ENCODE measurements at places on chromosomes 4 and X.

DNA sequence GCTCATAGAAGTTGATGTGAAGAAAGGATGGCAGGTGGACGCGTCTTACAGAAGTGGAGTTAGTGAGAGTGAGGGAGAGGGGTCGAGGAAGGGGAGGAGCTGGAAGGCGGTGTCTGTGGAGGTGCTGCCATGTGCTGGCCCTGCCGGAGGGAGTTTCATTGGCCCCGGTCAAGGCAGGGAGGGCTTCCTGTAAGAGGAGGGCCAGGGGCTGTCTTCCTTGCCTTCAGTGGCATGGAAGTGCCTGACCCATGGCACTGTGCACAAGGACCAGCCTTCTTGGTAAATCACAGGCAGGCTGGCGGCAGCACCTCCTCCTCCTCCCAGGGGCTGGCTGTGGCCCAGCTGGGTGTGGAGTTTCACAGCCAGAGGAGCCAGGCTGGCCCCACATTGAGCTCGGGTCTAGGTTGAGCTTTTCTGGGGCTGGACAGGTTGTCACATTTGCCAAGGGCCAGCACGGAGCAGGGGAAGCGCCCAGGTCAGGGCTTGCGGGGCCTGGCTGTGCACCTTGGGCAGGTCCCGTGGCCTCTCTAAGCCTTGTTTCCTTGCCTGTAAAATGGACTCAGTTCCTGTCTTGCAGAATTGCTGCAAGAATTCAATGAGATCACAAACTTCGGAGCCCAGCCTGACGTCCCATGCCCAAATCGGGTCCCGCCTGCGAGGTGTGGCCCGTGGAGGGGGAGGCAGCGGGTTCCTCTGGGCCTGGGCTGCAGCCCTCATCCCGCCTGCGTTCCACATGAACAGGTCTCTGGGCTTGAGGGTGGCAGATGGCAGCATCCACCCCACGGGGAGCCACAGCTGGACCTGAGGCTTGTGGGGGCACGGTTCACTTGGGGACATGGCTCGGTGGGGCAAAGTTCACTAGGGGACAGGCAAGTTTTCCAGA, 7.0 kb downstream of the HTRA3 start:
- no peak for DNase-seq

DNA sequence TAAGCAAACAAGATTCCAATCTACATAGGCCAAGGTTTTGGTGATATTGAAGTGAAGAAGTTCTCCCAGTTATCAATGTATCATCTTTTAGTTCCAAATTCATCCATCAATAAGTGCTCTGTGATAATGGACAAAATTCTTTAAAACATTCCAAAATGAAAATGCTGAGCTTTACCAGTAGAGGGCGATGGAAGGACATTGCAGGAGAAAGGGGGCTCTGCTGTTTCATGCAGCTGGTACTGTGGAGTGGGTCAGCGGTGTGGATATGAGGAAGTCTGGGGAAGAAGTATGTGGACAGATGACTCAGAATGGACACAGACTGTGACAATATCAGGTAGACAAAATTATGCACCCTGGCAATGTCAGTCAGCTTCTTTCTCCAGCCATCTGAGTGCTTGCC, 46.6 kb upstream of the HS6ST2 start:
- no peak for DNase-seq

DNA sequence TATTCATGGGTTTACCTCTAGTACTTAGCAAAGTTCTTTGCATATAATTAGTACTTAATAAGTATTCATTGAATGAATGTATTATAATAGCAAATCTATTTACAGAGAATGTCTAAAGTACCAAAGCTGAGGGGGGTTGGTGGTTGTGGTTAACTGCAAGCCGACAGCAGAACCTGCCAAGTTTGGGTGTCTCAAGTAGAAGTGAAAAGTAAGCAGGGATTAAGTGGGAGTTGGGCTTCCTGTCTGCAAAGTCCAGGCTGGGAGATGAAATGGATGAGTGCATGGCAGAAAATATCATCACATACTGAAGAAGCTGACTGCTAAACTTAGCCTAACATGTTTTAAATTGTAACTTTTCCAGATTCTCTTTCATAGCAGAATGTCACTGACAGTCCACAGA, 169.6 kb downstream of the CAMK2D start:
- DNase-seq: no peak

- no peak for DNase-seq
Measured at GRCh38 chr4:19164334-19164733, 1087.4 kb upstream of the SLIT2 start.

DNA sequence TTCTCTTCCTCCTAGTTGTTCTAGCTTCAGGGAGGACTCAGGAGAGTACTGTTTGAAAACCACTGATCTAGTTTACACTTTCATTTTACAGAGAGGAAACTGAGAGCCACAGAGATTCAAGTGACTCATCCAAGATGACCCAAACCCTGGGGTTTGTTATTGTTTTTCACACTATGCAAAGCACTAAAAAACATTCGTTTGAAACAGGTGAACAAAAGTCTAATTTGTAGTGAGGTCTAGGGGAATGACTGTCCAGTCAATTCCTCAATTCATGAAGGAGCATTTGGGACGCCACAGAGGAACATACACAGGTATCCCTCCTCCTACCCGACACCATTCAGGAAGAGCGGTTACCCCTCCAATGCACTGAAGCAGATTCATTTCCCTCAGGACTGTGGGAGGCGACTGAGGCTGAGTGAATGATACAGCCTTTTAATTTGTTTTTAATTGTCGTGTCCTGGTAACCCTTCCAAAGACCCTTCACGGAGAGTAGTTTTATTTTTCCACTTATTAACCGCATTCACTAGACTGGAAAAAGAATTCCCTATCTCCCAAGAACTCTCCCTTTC, 30.3 kb downstream of the TLR10 start:
- no peak for DNase-seq

GRCh38 chrX:80807992-80808735, 1.5 kb downstream of the BRWD3 start:
- DNase-seq: peak; percentile 40

DNA sequence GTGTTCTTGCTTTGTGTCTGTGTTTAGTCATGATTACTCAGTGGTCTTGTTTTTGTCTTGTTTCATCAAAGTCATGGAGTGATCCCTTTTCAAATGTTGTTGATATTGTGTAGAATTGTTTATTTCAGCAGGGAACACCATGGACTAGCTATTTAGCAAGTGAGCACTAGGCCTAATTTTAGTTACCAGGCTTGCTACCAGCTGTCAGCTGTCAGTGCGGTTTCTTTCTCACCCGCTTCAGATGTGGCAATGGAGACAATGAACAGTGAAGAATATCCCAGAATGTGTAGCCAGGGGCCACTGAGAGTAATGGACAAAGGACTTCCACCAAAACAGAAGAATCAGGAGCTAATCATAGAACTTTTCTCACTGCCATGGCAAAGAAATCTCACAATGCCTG, 432.8 kb upstream of the FMR1 start:
- no peak for DNase-seq

DNA sequence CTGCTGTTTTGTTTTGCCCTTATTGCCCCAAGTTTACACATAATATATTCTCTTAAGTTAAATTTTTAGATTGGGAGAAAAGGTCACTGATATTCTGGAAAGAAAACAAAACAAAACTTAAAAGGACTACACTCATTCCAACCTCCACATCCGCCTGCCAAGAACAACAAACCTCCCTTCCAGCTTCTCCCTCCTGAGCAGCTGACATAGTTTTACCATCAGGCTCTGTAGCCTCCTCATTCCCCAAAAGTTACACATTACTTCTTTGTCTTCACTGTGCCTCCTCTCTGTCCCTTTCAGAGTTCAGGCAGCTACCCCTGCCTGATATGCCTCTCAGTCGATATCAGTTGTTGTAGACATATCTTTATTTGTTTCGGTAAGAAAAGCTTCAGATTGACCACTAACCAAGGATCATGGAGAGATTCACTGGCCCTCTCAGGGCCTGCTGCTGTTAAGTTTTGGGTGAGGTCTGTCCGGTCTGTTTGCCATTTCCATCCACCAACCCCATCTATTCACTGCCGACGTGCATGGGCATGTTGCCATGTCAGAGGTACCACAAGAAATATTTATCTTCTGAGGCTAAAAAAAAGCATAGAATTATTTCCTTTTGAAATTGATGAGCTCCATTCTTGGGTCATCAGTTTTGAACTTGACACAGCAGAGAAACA, 164.1 kb downstream of the GASK1B start:
- no peak for DNase-seq

DNA sequence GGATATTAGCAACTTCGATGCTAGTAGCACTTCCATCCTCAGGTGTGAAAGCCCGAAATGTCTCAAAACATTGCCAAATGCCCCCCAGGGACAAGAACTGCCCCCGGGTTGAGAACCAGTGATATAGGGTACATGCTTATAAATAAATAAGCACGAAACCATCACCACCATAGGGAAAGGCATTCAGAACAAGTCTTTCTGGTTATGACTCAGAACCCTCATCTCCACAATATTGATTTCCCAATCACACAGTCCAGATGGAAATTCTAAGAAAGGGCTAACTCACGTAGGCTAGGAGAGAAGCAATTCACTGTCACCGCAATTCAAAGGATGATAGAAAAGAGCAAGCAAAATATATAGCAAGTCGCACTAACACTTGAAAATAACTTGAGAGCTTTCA, 84.8 kb downstream of the ANOS1 start:
- DNase-seq: no peak

DNA sequence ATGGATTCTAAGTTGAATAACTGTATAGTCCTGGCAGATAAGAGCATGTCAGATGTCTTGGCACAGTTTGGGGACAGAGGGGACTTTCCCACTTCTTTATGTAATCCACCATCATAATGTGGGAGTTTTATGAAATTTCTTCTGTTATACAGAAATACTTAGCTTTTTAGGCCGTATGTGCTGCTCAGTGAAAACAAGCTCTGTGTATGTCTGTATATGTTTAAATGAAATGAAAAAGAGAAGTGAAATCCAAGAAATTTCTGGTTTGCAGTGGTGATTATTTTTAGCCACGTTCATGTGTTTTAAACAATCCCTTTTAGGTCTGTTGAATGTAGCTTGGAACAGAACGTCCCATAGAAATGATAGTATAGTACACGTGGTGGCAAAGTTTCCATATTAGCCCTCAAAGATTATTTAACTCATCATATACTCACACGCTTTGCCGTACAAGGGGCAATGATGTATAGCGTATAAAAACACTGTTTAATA, 41.0 kb downstream of the GAB1 start:
- DNase-seq: no peak

DNA sequence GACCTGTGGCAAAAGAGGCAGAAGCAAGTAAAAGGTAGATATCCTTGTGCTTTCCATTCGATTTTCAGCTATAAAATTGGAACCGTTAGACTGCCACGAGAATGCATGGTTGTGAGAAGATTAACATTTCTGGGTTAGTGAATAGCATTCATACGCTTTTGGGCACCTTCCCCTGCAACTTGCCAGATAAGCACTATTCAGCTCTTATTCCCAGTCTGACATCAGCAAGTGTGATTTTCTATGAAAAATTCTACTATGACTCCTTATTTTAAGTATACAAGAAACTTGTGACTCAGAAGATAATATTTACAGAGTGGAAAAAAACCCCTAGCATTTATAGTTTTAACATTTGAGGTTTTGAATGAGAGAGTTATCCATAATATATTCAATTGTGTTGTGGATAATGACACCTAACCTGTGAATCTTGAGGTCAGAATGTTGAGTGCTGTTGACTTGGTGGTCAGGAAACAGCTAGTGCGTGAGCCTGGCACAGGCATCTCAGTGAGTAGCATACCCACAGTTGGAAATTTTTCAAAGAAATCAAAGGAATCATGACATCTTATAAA, 3.9 kb downstream of the FGB start:
- DNase-seq: no peak

GRCh38 chr4:112735474-112735951, 98.6 kb downstream of the LARP7 start:
- DNase-seq: no peak

- no peak for DNase-seq
Measured at GRCh38 chr4:40915318-40916217, 165.8 kb downstream of the NSUN7 start.

DNA sequence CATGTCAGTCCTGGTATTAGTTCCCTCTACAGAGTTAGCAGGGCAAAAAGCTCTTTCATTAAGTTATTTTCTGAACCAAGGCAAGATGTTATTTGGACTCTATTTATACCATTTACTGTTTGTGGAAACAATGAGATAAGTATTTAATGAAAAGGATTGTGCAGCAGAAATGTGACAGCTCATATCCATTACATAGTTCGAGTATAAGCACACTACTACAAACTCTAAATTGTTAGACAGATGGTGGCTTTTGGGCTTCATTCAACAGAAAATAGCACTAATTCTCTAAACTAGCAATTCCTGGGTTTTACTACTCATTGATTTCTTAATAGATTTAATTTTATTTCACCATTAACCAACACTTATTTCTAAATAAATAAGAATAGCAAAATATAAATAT, 95.2 kb upstream of the ANK2 start:
- no peak for DNase-seq

DNA sequence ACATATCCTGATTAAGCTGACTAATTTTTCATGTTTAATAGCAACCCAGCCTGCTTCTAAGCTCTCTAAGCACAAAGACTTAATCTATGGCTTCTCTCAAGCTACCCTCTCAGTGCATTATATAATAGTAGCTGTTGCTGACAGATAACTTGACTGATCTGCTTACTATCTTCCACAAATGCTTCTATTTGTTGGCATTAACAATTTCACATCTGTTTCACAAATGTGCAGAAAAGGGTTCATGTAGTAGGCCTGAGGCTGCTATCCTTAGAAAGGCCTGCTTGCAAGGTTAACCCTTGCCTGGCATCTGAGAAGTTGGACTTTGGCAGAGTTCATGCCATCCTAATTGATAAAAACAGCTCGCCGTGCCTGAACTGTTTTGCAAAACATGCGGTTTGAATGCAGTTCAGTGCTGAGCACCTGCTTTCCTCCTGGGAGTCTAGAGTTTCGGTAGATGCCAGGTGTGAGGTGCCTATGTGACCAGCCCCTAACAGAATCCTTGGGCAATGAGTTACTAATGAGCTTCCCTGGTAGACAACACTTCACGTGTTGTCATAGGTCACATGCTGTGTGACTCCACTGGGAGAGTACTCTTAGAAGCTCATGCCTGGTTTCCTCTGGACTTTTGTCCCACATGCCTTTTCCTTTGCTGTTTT, 68.4 kb downstream of the NSG1 start:
- no peak for DNase-seq

DNA sequence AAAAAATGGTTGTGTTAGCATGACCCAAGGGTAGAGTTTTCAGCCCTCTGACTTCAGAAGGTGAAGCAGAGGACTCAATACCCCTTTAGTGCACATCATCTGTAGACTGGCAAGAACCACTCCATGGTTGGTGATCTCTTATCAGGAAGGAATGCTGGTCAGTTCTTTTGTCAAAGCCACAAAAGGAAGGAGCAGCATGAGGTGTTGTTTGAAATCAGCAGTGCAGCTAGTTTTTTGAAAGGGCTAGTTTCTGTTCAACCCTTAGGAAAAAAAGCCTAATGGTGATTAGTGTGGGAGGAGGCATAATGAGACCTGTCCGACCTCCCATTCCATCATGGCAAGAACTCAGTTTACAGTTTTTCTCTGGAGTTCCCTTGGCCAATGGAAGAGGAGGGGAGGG, 362.0 kb upstream of the CT83 start:
- no peak for DNase-seq

DNA sequence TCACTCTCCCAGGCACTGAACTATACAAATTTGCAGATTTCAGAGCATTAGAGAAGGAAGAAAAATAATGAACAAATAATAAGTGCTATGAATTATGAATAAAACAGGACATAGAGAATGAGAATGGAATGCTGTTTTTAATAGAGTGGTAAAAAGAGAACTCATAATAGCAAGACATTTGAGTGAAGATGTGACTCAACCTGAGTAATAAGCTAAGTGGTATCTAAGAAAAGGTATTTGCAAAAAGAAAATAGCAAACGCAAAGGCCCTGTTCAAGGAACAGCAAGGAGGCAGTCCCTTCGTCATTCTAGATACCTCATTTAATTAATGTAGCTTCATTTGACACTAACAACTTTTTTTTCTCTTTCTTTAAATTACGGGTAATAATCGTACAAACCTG, 1910.0 kb upstream of the TENM3 start:
- DNase-seq: no peak
